Parietal lobe (tissue), 2 donors: ENCODE measurements at places on chromosomes 1 and 21. TPM values are rescaled to one million over a fixed set of nuclear protein-coding genes. Genes with fewer than 3 reads are reported as not detected.

Gene LCE3D
- not detected for total RNA-seq

Gene CFHR3
- not detected for total RNA-seq

Gene PCP4L1
- total RNA-seq, result 1.9 TPM

Gene TDRD5
- 1.9 TPM for total RNA-seq

Gene S100A3
- not detected for total RNA-seq

Gene DARS2
- 16.9 TPM for total RNA-seq

Gene JAM2
- total RNA-seq, result 41.0 TPM

Gene LRRC8B
- total RNA-seq, result 26.6 TPM

Gene SPATA45
- total RNA-seq, result not detected

Gene SPRR2A
- total RNA-seq, result not detected

Gene LRRN2
- total RNA-seq, result 16.3 TPM

Gene PLA2G5
- total RNA-seq, result not detected

Gene TFAP2E
- 0.31 TPM for total RNA-seq

Gene TBCE
- total RNA-seq, result 48.2 TPM

Gene EFNA1
- total RNA-seq, result 5.6 TPM

Gene CNR2
- not detected for total RNA-seq

Gene ADAM30
- not detected for total RNA-seq

Gene MMEL1
- 7.8 TPM for total RNA-seq

Gene FAM177B
- not detected for total RNA-seq

Gene PPOX
- 26.3 TPM for total RNA-seq

Gene S100A14
- total RNA-seq, result not detected

Gene MTARC1
- total RNA-seq, result 18.8 TPM

Gene OR2M3
- total RNA-seq, result 0.63 TPM

Gene TRIM17
- 2.2 TPM for total RNA-seq

Gene PRAMEF9
- not detected for total RNA-seq

Gene PYHIN1
- not detected for total RNA-seq

Gene HPDL
- total RNA-seq, result 1.3 TPM

Gene UBXN10
- total RNA-seq, result 2.5 TPM

Gene RGS4
- total RNA-seq, result 2.2 TPM

Gene HES3
- total RNA-seq, result not detected

Gene MCOLN2
- total RNA-seq, result not detected

Gene BLACAT1
- 4.7 TPM for total RNA-seq

Gene LCE1F
- not detected for total RNA-seq
